ENCODE measurements at places on chromosomes 16 and 17.
A peak's percentile ranks its signal among the peaks of the same experiment; 100 is the strongest.

DNA sequence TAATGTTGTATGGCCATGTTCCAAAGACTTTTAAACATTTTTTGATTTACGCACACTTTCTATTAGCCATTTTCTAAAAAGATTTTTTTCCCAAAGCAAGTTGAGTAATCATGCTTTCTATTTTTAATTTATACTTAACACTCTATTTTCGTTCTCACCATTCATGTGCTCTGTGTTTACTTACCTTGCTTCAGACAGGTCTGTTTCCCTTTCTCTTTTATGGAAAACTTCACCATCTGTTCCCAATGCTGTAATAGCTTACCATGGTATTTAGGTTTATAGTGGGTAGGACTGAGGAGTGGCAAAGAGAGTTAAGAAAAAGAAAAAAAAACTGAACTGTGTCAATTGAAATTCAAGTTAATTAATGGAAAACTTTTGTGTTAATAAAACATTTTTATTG lies 37.5 kb upstream of the KCNJ16 start:
- DNase-seq = no peak

GRCh38 chr17:2061441-2061958 lies 6.6 kb downstream of the HIC1 start:
- DNase-seq = no peak

DNA sequence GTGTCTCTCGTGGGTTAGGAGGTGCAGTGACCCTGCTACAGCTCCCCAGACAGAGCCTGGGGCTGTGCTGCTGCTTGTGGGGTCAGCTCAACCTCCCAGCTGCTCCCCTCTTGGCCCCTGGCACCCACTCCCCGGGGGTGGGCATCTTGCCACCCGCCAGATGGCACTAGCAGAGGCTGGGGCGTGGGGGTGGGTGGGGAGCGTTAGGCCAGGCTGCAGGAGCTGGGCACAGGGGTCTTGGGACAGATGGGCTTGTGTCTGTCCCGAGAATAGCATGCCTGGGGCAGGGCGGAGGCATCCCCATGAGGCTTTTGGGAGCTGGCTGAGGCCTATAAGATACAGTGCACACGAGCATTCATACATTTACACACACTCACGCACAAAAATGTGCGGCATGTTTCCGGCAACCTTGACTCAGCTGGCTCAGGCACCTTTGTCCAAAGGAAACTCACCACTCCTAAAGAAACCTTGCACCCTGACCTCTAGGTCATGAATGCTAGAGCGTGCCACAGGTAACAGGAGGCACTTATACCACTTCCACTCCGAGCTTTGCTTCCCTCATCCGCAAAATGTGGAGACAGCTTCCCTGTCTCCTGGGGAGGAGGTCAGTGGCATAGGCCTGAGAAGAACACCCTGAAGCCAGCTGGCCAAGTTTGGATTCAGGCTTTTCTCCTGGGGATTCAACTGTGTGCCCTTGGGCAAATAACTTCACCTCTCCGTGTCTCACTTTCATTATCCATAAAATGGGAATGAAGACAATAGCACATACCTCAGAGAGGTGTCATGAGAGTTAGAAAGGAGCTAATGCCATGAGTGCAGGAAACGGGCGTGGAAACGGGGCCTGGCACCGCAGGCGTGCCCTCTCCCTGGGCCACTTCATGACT lies 78.9 kb upstream of the LHX1 start:
- DNase-seq = peak; percentile 86

DNA sequence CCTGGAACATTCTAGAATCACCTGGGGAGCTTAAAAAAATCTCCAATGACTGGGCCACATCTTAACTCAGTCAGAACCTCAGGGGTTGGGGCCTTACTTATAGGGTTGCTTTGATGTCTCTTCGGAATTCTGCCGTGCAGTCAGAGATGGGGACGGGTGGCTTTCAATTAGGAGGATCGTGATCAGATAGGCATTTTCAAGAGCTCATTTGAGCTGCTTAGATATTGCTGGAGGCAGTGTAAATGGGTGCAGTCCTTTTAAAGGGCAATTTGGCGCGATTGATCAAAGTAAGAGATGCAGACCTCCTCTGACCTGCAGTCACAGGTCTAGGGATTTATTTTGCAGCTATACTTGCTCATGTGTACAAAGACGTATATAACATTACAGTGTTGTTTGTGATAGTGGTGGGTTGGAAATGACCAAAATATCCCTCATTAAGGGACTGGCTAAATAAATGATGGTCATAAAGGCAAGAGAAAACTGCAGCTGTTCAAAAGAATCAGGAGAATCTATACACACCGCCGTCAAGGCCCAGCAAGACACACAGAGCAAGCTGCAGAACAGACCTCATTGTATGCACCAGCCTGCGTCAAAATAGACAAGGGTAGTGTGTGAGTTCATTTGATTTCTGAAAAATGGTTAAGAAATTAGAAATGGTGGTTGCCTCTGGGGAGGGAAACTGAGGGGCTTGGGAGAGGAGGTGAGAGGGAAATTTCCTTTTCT lies 6.3 kb upstream of the KCNG4 start:
- DNase-seq = no peak

- peak; percentile 38 for DNase-seq
Measured at GRCh38 chr16:47018223-47018891, 44.9 kb upstream of the DNAJA2 start.

- no peak for DNase-seq
Measured at GRCh38 chr17:39659279-39660010, 5.7 kb upstream of the TCAP start.

GRCh38 chr16:71402007-71402406 lies 39.8 kb downstream of the TLE7 start:
- DNase-seq = no peak
